ENCODE measurements at places on chromosomes 4 and X.

GRCh38 chrX:141732031-141732430 lies 33.5 kb upstream of the SPANXD start:
- no peak for DNase-seq

DNA sequence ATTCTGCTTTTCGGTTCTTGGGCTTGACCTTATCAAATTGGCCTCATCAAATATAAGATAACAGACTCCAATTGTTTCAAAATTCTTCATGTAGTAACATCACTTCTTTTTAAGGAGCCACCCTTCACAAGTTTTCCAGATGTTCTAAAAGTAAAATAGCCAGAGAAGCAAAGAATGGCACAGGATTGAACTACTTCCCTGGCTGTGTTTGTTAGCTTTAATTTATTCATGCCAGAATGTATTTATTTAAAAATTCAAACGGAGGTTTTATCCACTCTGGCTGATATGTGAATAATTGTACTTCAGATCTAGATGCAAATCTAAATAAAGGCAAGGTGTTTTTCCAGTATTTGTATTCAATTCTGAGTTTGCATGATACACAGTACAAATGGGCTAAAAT lies 581.3 kb upstream of the TENM3 start:
- no peak for DNase-seq

- DNase-seq = no peak
Measured at GRCh38 chrX:418927-419729, 32.4 kb upstream of the PPP2R3B start.

- no peak for DNase-seq
Measured at GRCh38 chrX:119343856-119344255, 55.3 kb upstream of the SLC25A43 start.

DNA sequence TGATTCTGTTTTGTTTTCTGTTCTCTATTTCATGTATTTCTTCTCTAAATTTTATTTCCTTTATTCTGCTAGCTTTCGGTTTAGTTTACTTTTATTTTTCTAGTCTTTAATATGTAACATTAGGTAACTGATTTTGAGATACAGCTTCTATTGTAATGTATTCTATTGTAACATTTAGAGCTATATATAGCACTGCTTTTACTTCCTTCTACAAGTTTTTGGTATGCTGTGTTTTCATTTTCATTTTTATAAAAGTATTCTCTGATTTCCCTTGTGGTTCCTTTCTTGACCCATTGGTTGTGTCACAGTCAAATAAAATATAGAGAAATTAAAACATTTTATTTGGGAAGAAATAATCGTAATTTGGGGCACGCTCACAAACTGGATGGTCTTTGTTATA lies 13.9 kb upstream of the CT47A1 start:
- DNase-seq = no peak

DNA sequence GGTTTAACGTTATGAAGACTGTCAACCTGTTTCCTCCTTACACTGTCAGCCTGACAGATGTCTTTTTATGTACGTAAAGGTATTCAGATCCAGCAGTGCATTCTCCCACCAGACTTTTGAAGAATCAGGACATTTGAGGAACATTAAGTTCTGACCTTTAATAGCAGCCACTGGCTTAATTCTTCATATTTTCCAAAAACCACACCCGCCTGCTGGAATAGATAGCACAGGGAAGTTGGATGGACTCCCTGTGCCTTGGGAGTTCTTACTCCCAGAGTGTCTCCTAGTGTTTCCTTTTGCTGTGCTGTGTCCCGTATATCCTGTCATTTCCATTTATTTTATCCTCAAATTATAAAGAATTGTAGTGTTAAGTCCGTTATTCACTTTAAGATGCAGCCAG lies 94.5 kb downstream of the AFF1 start:
- DNase-seq = no peak

DNA sequence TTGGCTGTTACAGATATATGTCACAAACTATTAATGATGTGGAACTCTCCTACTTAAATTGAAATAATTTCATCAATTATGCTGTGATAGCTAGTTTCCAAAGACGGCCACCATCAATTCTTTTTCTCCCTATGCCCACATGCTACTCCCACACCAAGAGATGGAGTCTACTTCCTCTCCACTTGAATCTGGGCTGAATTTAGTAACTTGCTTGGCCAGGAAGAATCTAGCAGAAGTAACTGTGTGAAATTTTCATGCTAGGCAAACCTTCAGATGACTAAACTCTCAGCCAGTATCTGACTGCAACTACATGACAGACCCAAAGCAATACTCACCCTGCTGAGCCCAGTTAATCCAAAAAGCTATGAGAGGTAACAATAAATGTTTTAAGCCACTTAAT lies 3.2 kb downstream of the SEPSECS start:
- DNase-seq = no peak

GRCh38 chrX:138889149-138889548 lies 177.6 kb upstream of the FGF13 start:
- no peak for DNase-seq

- DNase-seq = no peak
Measured at GRCh38 chr4:3819210-3819919, 53.2 kb downstream of the ADRA2C start.

DNA sequence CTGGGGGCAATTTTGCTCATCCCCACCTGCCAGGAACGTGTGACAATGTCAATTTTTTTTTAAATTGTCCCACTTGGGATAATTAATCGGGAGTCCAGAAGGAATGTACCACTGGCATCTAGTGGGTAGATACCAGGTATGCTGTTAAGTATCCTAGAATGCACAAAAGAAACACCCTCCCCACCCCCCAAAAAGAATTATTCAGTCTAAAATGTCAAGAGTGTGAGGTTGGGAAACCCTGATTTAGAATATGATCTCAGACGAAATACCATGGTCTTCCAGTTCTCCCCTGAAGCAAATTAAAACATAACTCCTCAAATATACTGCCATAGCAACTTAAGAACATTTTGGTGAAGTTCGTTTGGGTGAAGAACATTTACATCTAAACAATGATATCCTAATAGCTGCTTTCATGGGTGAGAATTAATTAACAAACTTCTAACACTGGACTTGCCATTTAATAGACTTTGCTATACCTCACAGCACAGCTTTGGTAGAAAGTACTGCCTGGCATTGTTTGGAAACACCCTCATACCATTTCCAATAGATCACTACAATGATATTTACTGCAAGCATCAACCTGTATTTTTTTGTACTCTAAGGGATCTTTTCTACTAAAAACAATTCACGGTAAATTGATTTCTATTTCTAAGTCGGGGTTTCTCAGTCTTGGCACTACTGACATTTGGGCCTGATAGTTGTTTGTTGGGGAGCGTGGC lies 36.5 kb downstream of the SH3RF1 start:
- no peak for DNase-seq

DNA sequence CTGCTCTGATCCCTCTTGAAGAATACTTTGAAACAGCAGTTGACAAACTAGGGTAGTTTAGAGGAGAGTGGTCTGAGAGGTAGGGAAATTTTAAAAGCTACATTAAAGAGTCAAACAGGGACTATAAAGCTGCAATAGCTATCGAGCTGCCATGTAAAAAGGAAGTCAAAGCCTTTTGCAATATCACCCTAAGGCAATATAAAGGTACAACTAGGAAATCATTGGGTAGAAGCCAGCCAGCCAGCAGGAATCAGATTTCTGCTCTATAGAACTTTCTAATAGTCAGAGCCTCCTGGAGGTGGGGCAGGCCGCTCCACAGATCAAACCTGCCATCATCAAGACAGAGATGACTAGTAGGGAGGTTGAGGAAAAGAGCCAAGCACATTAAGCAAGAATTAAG lies 15.2 kb upstream of the PHOX2B start:
- DNase-seq = no peak

- DNase-seq = no peak
Measured at GRCh38 chr4:112973750-112974251, 75.7 kb upstream of the ANK2 start.
